Osteocyte (in vitro differentiated cells): ENCODE measurements at places on chromosomes 4 and X.

GRCh38 chr4:48623182-48623780 lies 133.2 kb downstream of the ZAR1 start:
- H3K27me3 ChIP-seq = no peaks in the 10 kb centered on the region
- DNase-seq = no peak
- peaks cover 17% of the 10 kb centered on the region for H3K36me3 ChIP-seq
- H3K4me1 ChIP-seq = no peaks in the 10 kb centered on the region

DNA sequence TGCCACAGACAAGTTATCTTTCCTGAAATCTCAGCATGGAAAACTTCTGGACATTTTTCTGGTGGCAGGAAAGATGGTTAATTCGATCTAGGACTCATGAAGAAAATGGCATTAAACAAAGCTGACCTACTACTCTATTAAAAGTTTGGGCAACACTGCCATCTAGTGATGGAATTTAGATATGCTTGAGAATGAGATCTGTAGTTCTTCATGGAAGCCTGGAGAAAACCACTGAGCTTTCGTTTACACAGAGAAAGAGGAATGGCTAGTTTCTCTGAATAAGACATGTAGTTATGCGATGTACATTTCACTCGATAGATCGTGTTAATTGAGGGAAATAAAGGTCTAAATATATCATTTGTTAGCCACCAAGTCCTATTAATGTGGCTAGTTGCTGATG lies 51.7 kb upstream of the CHRDL1 start:
- H3K27ac ChIP-seq = no peak overlapping the region
- peaks cover 13% of the 10 kb centered on the region for H3K27me3 ChIP-seq
- no peak for DNase-seq
- no peak overlapping the region for H3K4me3 ChIP-seq
- H3K36me3 ChIP-seq = no peaks in the 10 kb centered on the region

GRCh38 chrX:69128588-69128987 lies 36.7 kb downstream of the PJA1 start:
- no peak overlapping the region for H3K4me3 ChIP-seq
- no peaks in the 10 kb centered on the region for H3K36me3 ChIP-seq

- no peaks in the 10 kb centered on the region for H3K27me3 ChIP-seq
- no peak overlapping the region for H3K4me3 ChIP-seq
- H3K36me3 ChIP-seq = no peaks in the 10 kb centered on the region
- no peak for DNase-seq
- no peaks in the 10 kb centered on the region for H3K4me1 ChIP-seq
Measured at GRCh38 chr4:97139791-97140190, 1003.5 kb downstream of the STPG2 start.

DNA sequence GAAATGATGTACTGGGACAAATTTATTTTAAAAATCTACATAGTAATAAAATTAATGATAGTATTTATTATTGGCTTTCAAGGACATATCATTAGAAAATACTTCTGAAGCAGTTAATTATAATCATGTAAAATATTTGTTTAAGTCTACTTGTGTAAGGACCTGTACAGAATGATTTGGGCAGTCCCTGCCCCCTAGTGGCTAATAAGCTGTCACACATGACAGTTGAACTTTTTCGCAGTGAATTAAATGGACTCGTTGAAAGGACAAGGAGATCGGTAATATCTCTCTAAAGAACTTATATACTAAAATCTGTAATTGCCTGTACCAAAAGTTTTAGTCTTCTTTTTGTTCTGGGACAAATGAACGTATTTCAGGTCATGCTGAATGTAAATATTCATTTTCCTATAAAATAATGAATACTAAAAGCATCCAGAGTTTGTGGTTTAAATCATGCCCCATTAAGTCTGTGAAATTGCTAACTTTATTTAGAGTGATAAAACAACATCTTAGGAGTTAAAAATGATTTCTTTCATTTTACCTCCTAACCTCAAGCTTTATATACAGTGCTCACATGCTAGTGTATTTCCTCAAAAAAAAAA lies 13.6 kb downstream of the EXOC1 start:
- H3K4me3 ChIP-seq = no peak overlapping the region
- peaks cover 25% of the 10 kb centered on the region for H3K36me3 ChIP-seq
- DNase-seq = no peak
- H3K27ac ChIP-seq = peak overlapping the region; percentile 93
- H3K4me1 ChIP-seq = peaks cover 28% of the 10 kb centered on the region

DNA sequence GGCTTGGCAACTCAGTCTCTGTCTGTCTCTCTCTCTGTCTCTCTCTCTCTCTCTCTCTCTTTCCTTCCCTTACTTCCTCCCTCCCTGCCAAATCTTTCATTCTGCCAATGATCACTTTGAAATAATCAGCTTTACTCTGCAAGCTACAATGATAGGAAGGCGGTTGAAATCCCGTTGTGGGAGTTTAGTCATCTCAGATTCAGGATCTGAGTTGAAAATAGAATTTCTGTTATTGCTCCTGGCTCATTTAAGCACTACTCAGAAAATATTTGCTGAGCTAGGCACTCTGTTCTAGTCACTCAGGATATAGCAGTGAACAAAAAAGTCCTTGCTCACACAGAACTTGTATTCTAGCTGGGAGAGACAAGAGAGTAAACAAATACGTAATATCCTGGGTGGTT lies 56.3 kb upstream of the DCTD start:
- no peaks in the 10 kb centered on the region for H3K36me3 ChIP-seq
- H3K4me1 ChIP-seq = peaks cover 28% of the 10 kb centered on the region
- no peaks in the 10 kb centered on the region for H3K27me3 ChIP-seq
- no peak overlapping the region for H3K4me3 ChIP-seq

DNA sequence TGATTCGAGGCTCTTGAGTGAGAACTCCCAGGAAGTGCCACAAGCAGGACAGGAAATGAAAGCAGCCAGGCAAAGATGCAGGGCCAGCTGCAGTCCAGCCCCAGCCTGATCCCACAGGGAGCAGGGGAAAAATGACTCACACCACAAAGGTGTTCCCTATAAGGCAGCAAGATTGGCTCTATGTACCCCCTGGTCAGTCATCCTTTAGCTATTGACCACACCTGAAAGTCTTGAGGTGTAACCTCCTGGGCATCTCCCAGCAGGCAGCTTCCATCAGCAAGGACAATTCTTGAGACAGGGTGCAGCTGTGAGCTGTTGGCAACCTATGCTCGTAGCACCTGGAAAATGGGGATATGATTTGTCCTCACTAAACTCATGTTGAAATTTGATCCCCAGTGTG lies 27.9 kb upstream of the EXOC1L start:
- DNase-seq = no peak
- H3K27me3 ChIP-seq = peaks cover 31% of the 10 kb centered on the region
- no peak overlapping the region for H3K27ac ChIP-seq
- H3K4me1 ChIP-seq = no peaks in the 10 kb centered on the region
- H3K36me3 ChIP-seq = no peaks in the 10 kb centered on the region

DNA sequence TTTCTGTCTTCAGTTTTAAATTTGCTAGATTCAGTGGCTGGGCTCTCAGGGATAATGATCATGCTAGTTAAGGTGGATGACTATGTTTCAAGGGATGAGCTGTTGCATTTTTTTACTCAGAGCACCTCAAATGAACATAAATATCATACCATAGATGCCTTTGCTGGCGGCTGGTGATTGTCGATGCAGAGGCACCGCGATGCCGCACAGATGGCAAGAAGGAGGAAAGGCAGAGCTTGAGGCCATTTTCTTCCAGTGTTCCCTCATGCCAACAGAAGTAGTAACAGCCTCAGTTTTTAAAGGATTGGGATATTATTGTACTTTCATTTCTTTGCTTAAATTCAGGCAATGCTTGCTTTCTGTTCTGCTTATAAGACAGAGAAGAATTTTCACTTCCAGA lies 654.7 kb upstream of the IGFBP7 start:
- no peak overlapping the region for H3K4me3 ChIP-seq
- no peaks in the 10 kb centered on the region for H3K27me3 ChIP-seq
- DNase-seq = no peak

DNA sequence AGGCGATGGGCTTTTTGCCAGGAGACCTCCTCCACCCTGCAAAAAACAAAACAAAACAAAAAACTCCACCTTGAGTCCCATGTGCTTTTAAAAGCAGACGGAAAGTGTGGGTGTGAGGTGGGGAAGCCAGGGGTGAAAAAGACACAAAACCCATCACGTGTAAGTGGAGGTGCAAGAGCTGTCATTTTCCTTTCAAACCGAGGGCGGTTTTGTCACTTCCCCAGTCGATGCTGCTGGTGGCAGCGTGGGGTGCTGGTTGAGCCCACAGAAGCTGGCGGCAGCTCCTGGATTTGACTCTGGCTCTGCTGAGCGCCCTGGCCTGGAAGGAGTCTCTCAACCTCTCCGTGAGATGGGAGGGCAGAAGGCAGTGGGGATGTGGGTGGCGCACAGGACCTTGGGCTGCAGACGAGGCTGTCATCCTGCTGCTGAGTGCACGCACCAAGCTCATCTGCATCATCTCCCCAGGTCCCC lies 110.0 kb downstream of the PSAPL1 start:
- no peak for DNase-seq
- peaks cover 23% of the 10 kb centered on the region for H3K4me1 ChIP-seq
- H3K36me3 ChIP-seq = no peaks in the 10 kb centered on the region
- H3K4me3 ChIP-seq = no peak overlapping the region

DNA sequence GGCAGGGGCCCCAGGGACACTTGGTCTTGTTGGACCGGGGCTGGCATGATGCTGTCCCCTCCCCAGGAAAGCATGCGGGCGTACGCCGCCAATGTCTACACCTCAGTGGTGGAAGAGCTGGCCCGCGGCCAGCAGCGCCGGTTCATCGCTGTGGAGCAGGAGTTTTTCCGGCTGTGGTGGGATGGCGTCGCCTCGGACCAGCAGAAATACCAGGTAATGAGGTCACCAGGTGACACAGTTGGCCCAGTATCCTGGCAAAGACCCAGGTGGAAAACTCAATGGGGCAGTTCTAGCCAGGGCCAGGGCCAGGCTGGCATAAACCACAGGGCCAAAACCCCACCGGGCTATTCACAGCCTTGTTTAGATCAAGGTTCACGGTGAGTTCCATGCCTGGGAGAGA lies 1.5 kb downstream of the MAN2B2 start:
- no peak for DNase-seq
- no peak overlapping the region for H3K27ac ChIP-seq
- peaks cover 13% of the 10 kb centered on the region for H3K36me3 ChIP-seq
- H3K27me3 ChIP-seq = peaks cover 9% of the 10 kb centered on the region

DNA sequence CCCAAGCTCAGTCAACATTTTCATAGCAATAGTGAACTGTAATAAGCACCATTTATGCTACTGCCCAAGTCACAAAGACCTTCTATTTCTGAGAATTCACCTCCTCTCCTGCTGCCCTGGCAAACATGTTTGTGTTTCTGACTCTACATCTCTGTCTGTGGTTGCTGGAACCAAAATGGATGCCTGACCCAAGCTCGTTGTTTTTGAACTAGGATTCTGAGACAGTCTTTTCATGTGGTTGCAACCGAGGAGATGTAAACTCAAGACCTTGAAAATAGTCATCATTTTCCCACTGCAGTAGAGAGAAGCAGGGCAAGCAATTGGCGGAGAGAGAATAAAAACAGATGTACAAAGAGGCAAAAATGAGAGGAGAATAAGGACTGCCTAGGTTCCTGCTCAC lies 160.2 kb downstream of the RAB28 start:
- H3K4me3 ChIP-seq = no peak overlapping the region
- no peaks in the 10 kb centered on the region for H3K27me3 ChIP-seq
- peaks cover 4% of the 10 kb centered on the region for H3K4me1 ChIP-seq
- DNase-seq = no peak
- H3K27ac ChIP-seq = no peak overlapping the region

DNA sequence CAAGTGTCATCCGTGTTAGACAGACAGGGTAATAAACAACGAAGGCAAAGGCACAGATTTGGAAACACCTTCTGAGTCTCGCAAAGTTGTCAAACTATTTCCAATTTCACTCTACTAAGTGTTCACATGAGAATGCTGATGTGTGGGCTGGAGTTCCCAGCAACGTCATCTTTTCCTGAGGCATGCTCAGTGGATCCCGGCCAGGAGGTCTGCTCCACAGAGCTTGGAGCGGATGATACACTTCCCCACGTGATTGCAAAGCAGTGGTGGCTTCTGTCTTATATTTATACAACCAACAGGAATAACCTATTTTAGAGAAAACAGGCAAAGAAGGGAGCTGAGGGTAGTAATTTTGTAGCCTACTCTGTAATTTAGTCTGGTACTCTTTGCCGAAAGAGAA lies 40.1 kb upstream of the PDK3 start:
- no peaks in the 10 kb centered on the region for H3K36me3 ChIP-seq
- DNase-seq = no peak
- H3K27me3 ChIP-seq = peaks cover 12% of the 10 kb centered on the region
- no peak overlapping the region for H3K4me3 ChIP-seq
- peaks cover 3% of the 10 kb centered on the region for H3K4me1 ChIP-seq
